Activated CD4-positive, alpha-beta memory T cell treated with anti-CD3 and anti-CD28 coated beads for 36 hours (primary cell): ENCODE measurements at places on chromosomes 7 and 10.

GRCh38 chr10:73591935-73592699 is 975 bp upstream of the USP54 start:
- peak; percentile 37 for DNase-seq

DNA sequence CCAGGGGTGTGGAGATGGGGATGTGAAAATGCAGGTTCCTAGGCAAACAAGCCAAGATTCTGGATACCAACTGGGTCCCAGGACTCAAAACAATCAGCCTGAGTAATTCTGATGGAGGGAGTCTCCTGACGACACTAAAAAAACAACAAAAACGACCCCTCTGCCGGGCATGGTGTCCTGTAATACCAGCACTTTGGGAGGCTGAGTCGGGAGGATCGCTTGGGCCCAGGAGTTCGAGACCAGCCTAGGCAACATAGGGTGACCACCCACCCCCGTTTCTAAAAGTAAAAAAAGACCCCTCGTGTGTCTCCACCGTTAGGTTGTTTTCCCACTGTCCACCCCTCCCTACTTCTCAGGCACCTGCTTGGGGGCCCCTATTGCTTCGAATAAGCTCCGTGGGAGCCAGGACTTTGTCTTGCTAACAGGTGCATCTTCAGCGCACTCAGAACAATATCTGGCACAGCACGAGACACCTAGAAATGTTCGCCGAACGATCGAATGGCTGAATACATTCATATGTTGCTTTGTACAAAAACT is 743 bp upstream of the NRF1 start:
- DNase-seq: peak; percentile 25

DNA sequence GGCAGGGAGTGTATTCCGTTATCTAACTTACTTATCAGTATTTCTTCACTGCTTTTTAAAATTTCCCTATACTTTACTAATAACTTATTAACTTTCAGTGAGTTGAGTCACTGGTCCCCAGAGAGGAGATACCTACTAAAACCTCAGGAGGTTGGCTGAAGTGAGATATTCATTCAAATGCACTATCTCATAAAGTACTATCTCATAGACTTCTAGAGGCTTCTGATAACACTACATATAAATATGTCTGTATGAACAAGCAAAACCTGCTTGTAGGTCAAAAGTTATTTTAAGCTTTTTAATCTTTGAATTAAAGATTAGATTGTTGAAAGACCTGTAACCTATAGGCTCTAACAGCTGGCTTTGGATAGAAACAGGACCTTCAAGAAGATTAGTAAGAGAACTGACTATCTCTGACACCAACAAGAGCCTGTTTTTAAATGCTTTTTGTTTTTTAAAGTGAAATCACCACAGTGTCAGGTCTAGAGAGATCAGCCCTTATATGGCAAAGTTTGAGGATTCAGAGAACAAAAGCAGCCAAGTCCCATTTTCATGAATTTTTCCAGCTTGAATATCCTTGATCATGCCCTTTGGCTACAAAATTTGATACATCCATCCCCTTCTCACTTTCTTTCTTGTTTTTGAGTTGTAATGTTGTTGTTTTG is 242.2 kb downstream of the ARL4A start:
- DNase-seq: no peak

DNA sequence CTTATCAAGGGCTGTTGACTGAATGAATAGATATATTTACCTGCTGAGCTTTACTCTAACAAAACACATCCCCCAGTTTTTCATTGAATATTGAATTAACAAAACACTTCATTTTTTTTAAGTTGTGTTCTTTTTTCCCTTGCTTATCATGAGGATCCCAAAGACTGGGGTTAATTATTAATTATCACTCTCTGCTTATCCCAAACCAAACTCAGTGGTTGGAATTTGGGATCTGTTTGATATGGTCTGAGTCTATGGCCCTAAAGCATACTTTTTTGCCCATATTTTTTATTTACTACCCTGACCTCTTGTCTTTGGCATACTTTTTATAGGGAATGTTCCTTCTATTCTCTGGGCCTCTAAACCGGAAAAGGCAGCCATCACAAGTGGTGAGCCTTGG is 697.1 kb upstream of the GALNT17 start:
- DNase-seq: no peak

DNA sequence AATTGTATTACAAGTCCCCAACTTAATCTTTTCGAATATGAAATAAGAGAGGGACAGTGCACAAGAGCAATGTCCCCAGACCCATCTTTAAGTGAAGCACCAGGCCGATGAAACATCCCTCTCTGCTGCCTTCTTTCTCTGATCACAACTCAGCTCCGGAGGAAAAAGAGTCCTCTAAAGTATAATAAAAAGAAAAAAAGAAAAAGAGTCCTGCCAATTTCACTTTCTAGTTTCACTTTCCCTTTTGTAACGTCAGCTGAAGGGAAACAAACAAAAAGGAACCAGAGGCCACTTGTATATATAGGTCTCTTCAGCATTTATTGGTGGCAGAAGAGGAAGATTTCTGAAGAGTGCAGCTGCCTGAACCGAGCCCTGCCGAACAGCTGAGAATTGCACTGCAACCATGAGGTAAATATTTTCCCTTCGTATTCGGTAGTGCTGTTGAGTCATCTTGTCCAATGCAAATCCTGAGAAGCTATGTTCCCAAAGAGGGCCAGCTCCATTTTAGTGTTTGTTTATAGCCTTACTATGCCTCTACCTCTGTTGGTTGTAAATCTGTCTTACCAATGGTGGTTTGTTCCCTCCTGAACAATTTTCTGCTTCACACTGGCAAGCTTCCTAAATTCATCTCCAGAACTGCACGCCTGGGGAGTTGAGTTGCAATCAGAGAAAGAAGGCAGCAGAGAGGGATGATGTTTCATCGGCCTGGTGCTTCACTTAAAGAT is at the start of gene IFIT2:
TSS of gene IFIT2 (plus strand) at position 326 of the 725 bp plus-strand sequence. CDS start at position 404, 78 bp downstream.
- peak; percentile 40 for DNase-seq

GRCh38 chr7:125412890-125413665 is 483.5 kb upstream of the POT1 start:
- no peak for DNase-seq

- no peak for DNase-seq
Observed at GRCh38 chr10:89241486-89242344, 9.9 kb downstream of the LIPA start.
